ENCODE measurements at places on chromosomes 1 and 21. TPM values are rescaled to one million over a fixed set of nuclear protein-coding genes. Genes with fewer than 3 reads are reported as not detected.

GRCh38 chr1:230407351-230407750 is 18.8 kb downstream of the PGBD5 start:
- no peak for DNase-seq

DNA sequence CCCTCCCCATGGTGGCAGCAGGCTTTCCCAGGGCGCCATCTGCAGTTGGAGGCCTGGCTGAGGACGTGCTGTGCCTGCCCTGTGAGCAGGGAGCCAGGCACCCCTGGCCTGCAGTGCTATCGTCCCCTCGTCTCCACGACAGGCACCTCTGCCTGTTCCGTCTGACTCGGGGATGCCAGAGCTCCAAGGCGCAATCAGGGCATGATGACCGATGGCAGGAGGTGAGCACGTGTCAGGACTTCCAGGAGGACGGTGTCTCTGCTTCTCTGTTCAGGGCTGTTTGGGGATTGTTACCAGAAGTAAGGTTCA is 125.2 kb downstream of the PCBP3 start:
- no peak for DNase-seq

GRCh38 chr21:45225041-45225740 is 62.5 kb downstream of the POFUT2 start:
- DNase-seq = no peak

DNA sequence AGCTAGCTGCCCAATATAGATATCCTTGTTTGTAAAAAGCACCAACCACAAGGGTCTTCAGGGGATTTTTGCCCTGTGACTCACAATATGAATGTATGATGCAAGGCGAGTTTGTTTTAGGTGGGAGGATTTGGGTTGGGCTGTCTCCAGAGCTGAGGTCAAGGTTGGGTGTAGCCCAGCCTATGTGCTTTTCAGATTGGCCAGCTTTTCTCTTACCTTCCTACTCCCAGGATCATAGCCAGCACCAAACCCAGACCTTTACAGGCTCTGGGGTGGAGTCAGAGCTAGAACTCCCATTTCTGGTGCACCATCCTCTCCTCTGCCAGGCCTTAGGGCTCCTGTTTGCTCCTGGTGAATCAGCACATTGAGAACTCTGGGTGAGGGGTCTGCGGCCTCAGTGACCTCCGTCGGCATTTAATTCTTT is 55.6 kb upstream of the GCLM start:
- DNase-seq = no peak

Gene LCE7A
- total RNA-seq = not detected
